ENCODE measurements at places on chromosomes 12 and 14.
A peak's percentile ranks its signal among the peaks of the same experiment; 100 is the strongest.

DNA sequence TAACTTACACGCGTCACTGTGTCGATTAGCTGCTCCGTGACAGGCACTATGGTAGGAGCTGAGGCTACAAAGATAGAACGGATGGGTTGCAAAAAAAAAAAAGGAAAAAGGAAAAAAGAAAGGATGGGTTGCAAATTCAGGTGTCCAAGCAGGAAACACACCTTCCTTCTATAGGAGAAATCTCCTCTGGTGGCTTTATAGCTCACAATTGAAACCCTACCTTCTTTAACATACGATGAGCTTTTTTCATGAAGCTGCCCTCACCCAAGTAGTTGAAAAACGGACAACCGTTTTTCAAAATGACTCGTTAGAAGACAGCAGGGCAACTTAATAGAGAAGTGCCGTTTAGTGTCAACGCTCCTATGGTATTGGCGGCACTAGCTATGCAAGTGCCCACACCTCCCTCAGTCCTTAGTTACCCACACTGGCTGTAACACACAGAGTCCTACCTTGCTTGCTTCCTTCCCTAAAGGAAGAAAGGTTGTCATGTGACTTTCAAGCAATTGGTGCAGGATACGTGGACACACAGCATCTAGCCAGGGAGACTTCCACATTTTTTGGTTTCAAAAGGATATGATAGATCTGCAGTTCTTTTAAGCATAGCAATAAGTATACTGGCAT is 682 bp upstream of the TRIP11 start:
- peak; percentile 52 for DNase-seq

- DNase-seq = no peak
These were observed 414.3 kb downstream of the BCAT1 start for GRCh38 chr12:24534622-24535021.

DNA sequence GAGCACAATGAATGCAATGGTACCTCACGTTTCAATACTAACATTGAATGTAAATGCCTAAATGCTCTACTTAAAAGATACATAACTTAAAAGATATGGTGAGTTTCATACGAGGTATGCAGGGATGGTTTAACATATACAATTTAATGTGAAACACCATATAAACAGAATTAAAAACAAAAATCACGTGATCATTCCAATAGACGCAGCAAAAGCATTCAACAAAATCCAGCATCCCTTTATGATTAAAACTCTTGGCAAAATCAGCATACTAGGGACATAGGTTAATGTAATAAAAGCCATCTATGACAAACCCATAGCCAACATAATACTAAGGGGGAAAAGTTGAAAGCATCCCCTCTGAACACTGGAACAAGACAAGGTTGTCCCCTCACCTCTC is 845.7 kb downstream of the SLC16A7 start:
- no peak for DNase-seq

GRCh38 chr12:12461923-12462315 is 100.7 kb downstream of the DUSP16 start:
- no peak for DNase-seq

- no peak for DNase-seq
These were observed 20.6 kb upstream of the SNRPF start for GRCh38 chr12:95838125-95838524.

DNA sequence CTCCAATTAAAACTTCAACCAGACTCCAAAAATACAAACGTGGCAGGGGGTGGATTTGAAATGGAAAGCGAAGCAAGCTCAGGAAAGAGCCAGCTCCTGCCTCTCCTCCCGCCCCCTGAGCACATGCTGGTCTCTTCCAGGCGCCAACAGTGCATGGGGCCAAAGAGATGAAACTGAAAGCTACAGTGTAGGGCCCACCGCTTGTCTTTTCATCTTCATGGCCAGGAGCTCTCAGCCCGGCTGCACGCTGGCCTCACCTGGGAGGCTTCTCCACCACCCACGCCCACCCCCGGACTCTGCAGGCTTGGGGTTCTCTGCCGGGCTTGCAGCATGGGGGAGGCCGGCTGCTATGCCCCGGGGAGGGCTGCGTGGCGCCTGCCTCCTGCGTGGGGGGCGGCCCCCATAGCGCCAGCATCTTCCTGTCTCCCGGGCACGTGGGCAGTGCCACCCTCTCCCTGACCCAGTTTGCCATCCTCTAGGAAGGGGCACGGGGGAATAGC is 2.0 kb downstream of the RIMBP2 start:
- no peak for DNase-seq

DNA sequence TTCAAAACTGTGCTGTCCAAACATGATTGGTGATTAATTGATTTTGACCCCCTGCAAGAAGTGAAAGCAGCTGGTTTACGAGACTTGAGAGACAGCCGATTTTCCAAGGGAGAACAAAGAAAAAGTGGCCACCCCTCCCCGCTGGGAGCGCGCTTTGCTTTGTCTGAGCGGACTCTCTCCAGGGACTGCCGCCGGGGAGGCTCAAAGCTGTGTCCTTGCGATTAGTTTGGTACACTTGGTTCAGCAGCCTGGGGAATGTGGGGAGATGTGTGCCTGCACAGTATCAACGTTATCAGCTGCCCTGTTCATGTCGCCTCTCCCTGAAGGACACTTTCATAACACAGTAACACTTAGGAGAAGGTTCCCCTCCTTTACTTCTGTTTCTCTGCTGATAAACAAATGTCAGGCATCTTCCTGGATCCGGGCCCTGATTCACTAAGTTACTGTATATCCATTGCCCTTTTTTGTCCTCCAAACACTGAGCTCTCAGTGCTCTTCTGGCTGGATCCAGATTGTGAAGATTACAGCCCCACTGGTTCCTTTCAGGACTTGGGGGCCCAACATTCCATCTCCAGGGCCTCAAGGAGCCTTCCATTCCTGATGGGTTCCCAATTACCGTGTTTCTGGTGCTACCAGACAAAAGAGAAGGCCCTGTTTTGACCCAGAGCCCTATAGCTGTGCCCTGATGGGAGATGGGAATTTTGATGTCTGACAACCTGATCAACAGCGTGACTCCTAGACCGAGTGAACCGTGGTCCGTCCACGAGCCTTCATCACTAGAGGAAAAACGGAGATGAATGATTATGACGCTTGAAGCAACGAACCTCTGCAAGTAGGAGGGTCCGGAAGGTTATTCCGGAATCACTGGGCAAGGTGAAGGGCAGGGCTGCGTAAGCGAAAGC is 31.7 kb upstream of the TUBA1C start:
- DNase-seq = no peak

DNA sequence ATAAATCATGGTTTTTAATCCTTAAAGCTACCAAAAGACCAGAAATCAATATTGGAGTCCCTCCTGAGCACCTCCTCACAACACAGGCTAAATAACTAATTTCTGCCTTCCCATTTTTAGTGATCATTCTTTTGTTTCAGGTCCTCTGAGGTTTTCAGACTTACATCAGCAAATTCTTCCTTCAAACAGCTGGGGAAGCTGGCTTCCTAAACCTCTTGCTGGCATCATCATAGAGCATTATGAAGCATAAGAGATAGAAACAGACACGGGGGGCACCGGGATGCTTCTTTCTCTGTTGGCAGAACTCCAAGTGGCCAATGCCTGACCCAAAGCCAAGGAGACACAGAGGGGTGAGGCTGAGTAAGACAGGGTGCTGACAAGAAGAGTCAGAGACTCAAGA is 47.9 kb upstream of the DBX2 start:
- DNase-seq = no peak

GRCh38 chr12:114339626-114340025 is 66.3 kb downstream of the TBX5 start:
- no peak for DNase-seq

DNA sequence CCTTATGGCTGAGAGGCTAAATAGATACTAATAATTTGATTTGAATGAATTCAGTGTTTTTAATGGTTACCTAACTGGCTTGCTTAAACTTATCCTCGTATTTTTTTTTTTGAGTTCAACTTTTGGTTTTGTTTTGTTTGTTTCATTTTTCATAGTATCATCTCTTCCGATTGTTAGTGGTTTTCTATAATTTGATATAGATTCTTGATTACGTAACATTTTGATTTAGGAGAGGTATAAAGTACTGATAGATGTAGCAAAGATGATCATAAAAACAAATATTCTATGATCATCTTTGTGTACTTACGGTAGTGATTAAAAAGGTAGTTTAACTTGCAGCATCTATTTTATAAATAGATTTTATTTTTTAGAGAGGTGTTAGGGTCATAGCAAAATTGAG is 93.0 kb downstream of the ALX1 start:
- DNase-seq = no peak

GRCh38 chr12:15155271-15155670 is 65.9 kb downstream of the RERG start:
- no peak for DNase-seq

- DNase-seq = no peak
These were observed 74.3 kb upstream of the SLC24A4 start for GRCh38 chr14:92248696-92249095.

- DNase-seq = no peak
These were observed 246.9 kb downstream of the TMEM132C start for GRCh38 chr12:128513831-128514230.

DNA sequence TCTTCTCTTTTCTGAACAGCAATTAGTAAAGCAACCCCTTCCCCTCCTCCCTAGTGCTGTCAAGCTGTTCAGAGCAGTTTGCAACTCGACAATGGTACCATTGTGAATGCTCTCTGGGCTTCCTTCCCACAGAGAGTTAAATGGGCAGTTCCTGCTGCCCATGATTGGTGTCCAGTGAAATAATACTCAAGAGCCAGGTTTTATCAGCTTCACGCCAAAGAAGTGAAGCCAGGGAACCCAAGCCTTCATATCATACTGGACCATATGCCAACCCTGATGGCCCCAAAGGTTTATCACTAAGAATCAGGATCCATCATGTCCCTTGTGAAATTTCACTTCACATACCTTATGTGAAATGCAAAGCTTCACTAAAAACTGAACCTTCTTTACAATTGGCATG is 24.7 kb downstream of the INSM2 start:
- DNase-seq = no peak

DNA sequence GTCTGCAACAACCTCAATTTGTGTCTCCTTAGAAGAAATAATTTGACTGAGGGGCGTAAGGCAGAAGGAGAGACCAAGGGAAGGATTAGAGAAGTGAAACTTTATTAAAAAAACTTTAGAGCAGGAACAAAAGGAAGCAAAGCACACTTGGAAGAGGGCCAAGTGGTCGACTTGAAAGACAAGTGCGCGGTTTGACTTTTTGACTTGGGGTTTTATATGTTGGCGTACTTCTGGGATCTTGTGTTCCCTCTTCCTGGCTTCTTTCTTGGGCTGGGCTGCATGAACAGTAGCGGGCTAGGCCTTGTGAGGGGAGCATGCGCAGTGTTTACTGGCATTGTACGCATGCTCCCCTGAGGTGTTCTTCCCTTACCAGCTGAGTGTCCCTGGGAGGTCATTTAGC is 369.3 kb upstream of the DCN start:
- no peak for DNase-seq

DNA sequence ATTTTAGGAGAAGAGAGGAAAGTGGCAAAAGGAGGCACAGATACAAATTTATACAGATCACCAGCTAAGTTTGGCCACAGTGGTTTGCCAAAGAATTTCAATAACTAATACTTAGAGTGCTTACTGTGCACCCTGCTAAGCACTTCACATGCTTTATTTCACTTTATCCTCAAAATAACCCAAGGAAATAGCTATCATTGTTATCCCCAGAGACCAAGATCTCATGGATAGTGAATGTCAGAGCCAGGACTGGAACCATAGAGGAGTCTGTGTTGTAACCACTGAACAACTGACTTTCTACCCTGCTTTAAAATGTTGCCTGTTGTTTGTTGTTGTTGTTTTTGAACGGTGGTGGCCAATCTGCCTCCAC is 1.3 kb upstream of the TCP11L2 start:
- DNase-seq = no peak

DNA sequence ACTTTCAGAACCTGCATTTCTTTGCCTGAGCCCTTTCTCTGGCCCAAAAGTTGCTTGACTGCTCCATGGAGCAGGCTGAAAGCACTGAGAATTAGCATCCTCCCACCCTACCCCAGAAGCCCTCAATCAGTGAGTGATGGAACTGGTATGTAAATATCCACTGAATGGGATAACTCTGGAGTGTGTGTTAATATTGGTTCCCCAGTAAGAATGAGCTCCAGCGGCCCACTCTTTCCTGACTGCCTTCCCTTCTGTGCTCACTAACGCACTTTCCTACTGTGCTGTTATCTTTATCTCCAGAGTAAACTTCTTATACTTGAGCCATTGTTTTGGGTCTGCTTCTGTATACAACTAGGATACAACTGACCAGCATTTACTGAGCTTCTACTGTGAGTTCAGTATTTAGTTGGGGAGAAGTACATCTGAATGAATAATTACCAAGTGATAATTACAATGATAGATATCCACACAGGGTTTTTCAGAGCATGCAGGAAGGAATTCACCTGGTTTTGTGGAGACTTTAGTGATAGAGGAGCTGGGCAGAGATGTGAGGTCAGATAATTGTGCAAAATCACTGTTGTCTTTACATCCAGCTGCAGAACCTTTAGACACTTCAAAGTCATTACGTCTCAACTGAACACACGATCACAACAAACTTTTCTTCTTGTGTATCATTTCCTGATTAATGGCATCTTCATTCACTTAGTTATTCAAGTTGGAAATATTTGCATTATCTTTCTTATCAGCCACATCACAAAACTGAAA is 149.2 kb upstream of the BTG1 start:
- no peak for DNase-seq

DNA sequence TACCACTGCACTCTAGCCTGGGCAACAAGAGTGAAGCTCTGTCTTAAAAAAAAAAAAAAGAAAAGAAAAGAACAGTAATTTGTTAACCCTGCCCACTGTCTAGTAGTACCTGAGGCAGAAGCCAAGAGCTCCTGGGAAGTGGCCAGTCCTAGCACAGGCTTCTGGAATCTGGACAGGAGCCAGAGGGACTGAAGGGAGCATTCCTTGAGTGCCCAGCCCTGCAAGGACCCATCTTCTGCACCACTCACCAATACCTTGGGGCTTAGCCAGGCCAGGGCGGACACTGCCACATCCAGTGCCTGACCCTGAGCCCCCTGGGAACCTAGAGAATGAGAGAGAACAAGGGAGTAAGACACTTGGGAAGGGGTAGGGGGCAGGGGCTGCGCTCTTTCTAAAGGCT is 33.7 kb downstream of the PARP2 start:
- DNase-seq = no peak

- no peak for DNase-seq
These were observed 109.8 kb upstream of the FUT8 start for GRCh38 chr14:65302571-65303189.

- no peak for DNase-seq
These were observed 37.6 kb downstream of the CORO1C start for GRCh38 chr12:108693751-108694150.

DNA sequence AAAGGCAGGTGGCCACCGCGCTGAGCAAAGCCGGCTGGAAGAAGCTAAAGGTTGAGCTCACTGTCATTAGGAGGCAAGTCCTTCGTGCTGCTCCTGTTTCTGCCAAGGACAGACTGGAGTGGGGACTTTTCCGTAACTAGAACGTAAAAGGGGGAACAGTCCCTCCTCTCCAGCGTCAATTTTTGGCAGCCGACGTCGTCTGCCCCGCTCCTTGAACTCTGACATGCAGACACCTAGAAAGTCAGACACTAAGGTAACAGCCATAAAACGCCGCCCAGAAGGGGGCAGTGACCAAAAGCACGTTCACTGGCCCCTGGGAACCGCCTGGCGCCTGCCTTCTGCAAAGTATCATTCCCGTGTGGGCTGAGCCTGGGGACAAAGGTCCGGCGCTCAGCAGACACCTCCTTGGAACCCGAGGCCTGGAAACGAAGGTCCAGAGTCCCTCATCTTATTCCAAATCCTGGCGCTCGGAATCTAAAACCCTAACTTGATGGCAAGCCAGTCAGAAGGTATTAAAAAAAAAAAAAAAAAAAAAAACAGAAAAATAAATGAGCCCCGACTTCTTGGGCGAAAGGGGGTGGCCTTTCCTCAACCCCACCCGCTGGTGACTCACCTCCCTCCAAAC is 1.1 kb upstream of the LRP1 start:
- DNase-seq = no peak
